ENCODE measurements at places on chromosomes 4 and X.
A peak's percentile ranks its signal among the peaks of the same experiment; 100 is the strongest.

DNA sequence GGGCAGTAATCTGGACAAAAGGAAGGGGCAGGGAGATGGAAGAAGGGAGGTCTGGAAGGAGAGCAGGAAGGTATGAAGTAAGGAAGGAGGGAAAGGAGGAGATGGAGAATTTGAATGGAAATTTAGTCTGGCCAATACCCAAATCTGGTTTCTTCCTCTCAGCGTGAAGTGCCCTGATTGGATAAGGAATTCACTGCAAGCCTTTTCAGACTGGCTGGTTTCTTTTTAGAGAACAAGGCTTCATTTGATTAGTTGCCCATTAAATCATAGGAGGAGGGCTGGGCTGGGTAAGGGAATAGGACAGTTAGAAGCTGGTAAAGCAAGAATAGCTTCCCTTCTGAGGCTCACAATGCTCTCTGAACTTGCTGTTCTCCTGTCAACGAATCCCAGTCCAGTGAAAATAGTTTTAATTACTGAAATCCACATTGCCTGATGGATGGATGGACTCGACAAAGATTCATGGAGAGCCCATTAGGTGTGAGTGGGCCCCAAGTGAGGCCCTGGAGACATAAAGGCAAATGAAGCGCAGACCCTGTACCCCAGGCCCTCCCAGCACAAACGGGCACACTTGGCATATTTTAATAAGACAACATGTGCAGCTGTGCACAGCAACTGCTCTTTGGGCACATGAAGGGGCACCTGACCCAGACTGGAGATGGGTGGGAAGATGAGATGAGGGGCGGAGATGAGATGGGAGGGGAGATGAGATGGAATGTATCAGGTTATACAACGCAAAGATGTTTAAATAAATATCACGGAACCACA lies 347.1 kb upstream of the GATB start:
- DNase-seq, result no peak

DNA sequence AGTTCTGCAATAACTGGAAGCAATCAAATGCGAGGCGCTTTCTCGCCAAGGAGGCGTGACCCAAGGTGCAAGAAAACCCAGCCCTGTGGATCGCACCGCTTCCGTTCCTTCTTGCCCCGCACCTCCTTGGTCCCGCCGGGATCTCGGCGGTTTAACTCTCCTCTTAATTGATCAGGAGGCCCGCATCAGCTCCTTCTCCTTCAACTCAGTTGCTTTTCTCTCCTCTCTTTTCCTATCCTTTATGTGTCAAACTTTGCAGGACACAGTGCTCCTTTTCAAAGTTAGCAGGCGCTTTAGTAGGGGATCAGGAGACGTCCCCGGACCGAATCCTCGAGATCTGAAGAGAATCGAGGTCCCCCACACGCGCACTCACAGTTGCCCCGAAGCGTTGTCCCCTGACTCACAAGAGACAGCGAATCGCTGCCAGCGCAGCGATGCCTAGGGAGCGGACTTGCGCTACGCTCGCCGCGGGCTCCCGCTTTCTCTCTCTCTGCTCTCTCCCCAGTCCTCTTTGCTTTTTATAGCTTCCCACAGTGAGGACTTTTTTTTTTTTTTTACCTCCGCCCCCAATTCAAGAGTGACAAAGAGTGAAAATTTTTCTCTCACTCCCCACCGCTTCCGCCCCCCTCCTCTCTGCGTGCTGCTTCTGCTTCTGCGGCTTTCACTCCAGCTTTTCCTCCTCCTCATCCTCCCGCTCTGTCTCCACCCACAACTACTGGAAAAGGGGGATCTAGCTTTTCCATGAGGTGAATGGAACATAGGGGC lies at the start of gene DKK2:
Gene DKK2 (minus strand): TSS at position 495 of the 765 bp plus-strand sequence. CDS start 722 bp downstream, outside the sequence.
- DNase-seq, result peak; percentile 24

DNA sequence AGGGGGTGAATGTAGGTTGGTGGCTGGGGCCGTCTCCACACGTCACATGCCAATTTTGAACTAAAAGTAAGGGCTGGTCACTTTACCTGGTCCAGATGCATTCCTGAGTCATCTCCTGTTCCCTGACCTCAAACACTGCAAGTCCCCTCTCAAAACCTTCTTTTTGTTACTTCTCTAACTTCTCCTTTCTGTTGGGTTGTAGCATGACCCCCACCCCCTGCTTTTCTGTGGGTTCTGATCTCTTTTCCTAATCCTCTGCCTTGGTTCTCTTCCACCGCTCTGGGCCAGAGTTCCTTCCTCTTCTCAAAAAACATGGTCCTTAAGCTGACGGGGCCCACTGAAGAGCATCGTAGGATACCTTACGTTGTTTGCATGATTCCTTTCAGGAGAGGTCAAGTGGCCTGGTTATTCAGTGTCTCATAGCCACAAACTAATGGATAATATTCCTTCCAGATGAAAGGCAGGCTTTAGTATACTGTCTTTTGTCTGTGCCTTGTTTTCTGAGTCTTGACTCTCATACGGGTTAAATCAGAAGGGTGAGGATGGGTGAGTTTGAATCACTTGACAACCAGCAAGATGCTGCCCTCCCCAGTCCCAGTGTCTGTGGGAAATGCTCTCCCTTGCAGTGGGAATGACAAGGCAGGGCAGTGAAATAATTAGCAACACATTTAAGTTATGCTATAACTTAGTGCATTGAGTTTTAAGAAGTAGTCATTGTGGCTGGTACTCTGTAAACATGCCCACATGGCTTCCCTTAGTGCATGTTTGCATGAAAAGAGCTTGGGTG lies 15.1 kb downstream of the SMS start:
- no peak for DNase-seq

GRCh38 chr4:8639777-8640720 lies 47.5 kb downstream of the CPZ start:
- peak; percentile 2 for DNase-seq

DNA sequence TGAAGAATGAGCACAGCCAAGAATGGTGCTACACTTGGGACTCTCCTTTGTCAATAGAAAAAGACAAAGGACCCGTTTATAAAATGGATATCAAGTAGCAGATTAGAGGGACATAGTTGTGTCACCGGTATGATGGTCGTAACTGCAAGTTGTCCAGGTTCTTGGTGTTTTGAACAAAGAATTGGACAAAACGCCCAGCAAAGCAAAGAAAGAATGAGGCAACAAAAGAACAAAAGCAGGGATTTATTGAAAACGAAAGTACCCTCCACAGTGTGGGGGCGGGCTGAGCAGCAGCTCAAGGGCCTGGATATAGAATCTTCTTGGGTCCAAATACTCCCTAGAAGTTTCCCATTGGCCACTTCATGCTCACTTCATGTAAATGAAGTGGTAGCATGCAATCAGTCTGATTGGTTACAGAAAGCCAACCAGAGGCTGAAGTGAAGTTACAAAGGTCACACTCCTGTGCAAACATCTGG lies 54.7 kb downstream of the SHROOM3 start:
- DNase-seq, result no peak

DNA sequence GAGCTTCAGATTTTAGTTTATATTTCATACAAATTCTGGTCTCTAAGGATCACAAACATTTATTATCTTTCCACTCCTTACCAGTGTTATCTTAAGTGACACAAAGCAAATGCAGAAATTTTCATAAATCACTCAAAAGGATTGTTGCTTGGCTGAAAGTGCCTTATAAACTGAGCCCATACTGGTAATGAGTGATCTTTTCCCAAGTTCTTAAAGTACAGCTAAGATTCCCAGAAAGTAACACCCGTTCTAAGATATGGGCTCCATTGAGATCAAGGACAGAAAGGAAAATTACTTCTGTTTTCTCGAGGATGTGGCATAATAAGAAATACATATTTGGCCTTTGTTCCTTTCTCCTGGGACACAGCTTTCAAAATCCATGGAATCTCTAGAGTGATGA lies 313.7 kb downstream of the ARHGAP24 start:
- DNase-seq, result no peak

GRCh38 chr4:174408841-174409552 lies 113.3 kb downstream of the HPGD start:
- DNase-seq, result no peak

GRCh38 chrX:71621603-71622002 lies 3.3 kb upstream of the CXCR3 start:
- DNase-seq, result no peak

- DNase-seq, result no peak
Observed at GRCh38 chr4:78423790-78424189, 127.8 kb upstream of the ANXA3 start.

- no peak for DNase-seq
Observed at GRCh38 chr4:32572366-32572765, 1852.2 kb downstream of the PCDH7 start.

DNA sequence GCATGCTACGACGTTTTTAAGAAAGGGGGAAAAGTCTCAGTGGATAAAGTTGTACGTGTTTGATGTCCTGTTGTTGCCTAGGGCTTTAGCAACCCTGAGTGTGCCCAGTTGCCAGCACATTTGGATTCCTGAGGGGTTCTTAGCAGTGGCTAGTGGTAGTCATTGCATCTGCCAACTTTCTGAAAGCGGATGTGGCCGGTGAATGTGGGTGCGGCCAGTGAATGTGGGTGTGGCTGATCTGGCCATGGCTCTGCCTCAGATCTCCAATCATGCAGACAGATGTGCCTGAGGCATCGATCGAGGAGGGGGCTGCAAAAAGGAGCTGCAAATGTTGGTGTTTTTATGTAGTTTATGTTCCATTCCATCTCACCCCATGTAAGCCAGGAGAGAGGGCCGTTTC lies 41.5 kb upstream of the FAT1 start:
- DNase-seq, result no peak

DNA sequence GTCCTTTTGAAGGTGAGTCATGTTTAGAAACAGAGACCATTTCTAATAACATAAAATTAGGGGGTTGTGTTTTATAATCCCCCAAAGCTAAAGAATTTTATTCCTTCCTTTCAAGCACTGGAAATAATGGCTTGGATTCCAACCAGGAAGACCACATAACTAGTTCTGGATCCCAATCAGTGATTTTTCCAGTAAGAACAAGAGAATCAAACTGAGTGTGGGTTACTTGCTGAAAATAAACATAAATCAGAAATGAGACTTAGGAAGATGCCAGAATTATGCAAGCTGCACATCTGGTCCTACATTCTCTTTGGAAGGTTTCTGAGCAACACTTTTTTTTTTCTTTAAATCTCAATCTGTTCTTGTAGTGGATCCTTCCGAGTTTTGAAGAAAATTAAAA lies 76.3 kb downstream of the SOWAHB start:
- no peak for DNase-seq

- DNase-seq, result no peak
Observed at GRCh38 chrX:121050781-121051180, 3.4 kb downstream of the GLUD2 start.

DNA sequence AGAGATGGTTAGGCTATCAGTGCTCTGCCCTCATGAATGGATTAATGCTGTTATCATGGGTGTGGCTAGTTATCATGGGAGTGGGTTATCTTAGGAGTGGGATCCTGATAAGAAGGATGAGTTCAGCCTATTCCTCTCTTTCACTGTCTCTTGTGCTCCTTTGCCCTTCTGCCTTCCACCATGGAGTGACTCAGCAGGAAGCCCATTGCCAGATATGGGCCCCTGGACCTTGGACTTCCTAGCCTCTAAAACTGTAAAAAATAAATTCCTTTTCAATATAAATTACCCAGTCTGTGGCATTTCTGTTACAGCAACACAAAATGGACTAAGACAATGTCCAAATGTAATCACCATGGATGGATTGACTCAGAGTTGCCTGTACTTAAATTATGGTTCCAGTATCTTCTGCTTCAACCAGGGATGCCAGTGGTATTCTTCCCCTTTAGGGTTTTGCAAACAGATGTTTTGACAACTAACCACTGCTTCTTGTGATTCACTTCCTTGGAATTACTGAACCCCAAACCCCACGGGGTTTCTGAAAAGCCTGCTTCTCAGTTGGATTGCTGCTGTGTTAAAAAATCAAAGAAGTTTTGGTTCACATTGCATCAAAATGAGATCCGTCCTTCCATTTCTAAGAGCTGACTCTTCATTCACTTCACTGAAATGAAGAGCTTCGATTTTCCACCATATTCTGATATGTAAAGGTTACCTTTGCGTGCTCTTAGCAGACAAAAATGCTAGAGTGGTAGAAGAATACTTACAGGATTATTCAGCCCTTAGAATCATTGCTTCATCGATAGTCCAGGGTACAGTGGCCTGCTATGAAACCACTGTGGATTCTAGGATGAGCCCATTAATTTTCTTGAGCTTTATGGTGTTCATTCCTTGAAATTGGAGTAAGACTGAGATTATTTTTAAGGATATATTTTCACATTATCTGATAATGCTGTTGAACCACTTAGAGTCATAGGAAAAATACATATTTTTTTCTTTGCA lies 107.7 kb downstream of the FRMPD4 start:
- DNase-seq, result no peak

DNA sequence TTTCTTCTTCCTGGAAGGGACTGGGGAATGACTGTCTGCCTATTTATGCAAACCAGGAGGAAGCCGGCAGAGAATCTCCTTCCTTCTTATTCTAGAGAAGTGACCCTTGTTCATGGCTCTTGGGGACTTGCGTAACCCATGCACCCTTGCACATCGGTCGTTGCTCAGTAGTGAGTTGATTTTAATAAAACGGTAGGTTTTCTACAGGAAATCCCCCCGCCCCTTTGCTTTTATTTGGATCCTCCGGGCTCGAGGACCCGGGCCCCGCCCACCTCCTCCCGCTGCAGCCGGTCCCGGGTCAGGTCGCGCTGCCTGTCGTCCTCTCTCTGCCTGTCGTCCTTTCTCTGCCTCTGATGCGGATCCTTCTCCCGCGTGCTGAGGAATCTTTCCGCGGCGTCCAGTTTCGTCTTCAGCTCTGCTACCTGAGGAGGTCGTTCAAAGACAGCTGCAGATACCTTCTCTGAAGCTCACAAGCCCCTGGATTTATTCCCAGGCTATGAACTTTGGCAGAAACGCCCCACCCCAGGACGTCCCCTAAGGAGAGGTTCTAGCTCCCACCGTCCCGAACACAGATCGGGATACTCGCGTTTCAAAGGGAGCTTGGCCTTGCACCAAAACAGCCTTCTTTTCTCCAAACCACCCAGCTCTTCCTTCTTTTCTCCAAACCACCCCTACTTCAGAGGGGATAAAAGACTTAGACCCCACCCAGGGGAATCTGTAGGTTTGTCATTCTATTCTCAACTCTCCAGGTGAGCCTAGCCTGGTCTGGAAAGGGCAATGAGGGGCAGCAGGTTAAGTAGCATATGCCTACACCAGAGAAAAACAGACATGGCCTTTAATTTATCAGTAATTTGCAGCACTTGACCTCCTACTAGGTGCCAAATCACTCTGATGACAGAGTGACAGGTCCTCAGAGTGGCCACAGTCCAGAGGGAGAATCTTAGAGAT lies 7.0 kb downstream of the TNIP3 start:
- DNase-seq, result peak; percentile 53

- DNase-seq, result no peak
Observed at GRCh38 chr4:88285235-88285653, 883 bp upstream of the PPM1K start.

Data from mesothelial cell of epicardium (in vitro differentiated cells).